ENCODE measurements at places on chromosomes 7 and 10. TPM values are rescaled to one million over a fixed set of nuclear protein-coding genes. Genes with fewer than 3 reads are reported as not detected.

The RNF133 gene
- total RNA-seq: 0.73 TPM

The CYP3A7 gene
- total RNA-seq: 0.33 TPM

The DLG5 gene
- total RNA-seq: 75.8 TPM

The CRTAC1 gene
- not detected for total RNA-seq

The C10orf67 gene
- total RNA-seq: 0.44 TPM

The ECHDC3 gene
- 15.1 TPM for total RNA-seq

The PAPSS2 gene
- 114 TPM for total RNA-seq

The CRHR2 gene
- total RNA-seq: not detected

The GSTO2 gene
- total RNA-seq: 3.8 TPM

The MMP21 gene
- not detected for total RNA-seq

The KIAA1217 gene
- 5.5 TPM for total RNA-seq

The HBP1 gene
- total RNA-seq: 108 TPM

The ITIH5 gene
- 2.8 TPM for total RNA-seq

The MRPL32 gene
- total RNA-seq: 54.4 TPM

The KIAA1549 gene
- 0.99 TPM for total RNA-seq

The LAMTOR4 gene
- 108 TPM for total RNA-seq

The TLX1 gene
- not detected for total RNA-seq

The CNPY1 gene
- not detected for total RNA-seq

The ZPBP gene
- not detected for total RNA-seq

The MUC12 gene
- total RNA-seq: 0.87 TPM
